Dermis blood vessel endothelial cell (primary cell): ENCODE measurements at places on chromosomes 2 and 18. TPM values are rescaled to one million over a fixed set of nuclear protein-coding genes. Genes with fewer than 3 reads are reported as not detected.

The EHD3 gene
- 6.0 and 7.8 TPM in 2 replicates for total RNA-seq

The ALPG gene
- total RNA-seq = 0.05 TPM in 1 of 2 replicates, not detected in the other

The TTN gene
- total RNA-seq = 1.5 and 1.8 TPM in 2 replicates

The KYNU gene
- 0.17 TPM in 1 of 2 replicates, not detected in the other for total RNA-seq

The PLCL1 gene
- 0.51 and 0.68 TPM in 2 replicates for total RNA-seq

The OR6B2 gene
- not detected in 2 replicates for total RNA-seq

The EML6 gene
- total RNA-seq = 0.17 and 1.1 TPM in 2 replicates

The MC5R gene
- not detected in 2 replicates for total RNA-seq

The IL36RN gene
- not detected in 2 replicates for total RNA-seq

The RFTN2 gene
- 14.4 and 22.0 TPM in 2 replicates for total RNA-seq

The SCYGR1 gene
- total RNA-seq = not detected in 2 replicates

The DSG1 gene
- not detected in 2 replicates for total RNA-seq
